ENCODE measurements at places on chromosomes 1 and 21.
A peak's percentile ranks its signal among the peaks of the same experiment; 100 is the strongest.

GRCh38 chr21:42341776-42342542, 8.8 kb downstream of the TFF2 start:
- H3K4me1 ChIP-seq = peaks cover 7% of the 10 kb centered on the region
- no peak overlapping the region for H3K27ac ChIP-seq
- H3K36me3 ChIP-seq = no peaks in the 10 kb centered on the region
- H3K27me3 ChIP-seq = peaks cover 23% of the 10 kb centered on the region
- H3K4me3 ChIP-seq = no peak overlapping the region

GRCh38 chr1:170375082-170375723, 156.8 kb upstream of the GORAB start:
- H3K27ac ChIP-seq = no peak overlapping the region
- no peaks in the 10 kb centered on the region for H3K4me1 ChIP-seq
- no peak for DNase-seq
- no peaks in the 10 kb centered on the region for H3K27me3 ChIP-seq
- no peaks in the 10 kb centered on the region for H3K36me3 ChIP-seq
- H3K4me3 ChIP-seq = no peak overlapping the region

- peaks cover 18% of the 10 kb centered on the region for H3K4me1 ChIP-seq
- no peak for DNase-seq
- H3K27me3 ChIP-seq = no peaks in the 10 kb centered on the region
- H3K27ac ChIP-seq = no peak overlapping the region
These were observed 269.8 kb upstream of the KAZN start for GRCh38 chr1:14328685-14329084.

- no peak overlapping the region for H3K4me3 ChIP-seq
- H3K27ac ChIP-seq = no peak overlapping the region
- no peaks in the 10 kb centered on the region for H3K4me1 ChIP-seq
- peaks cover 15% of the 10 kb centered on the region for H3K36me3 ChIP-seq
These were observed 92.5 kb downstream of the SCMH1 start for GRCh38 chr1:41149570-41149969.

DNA sequence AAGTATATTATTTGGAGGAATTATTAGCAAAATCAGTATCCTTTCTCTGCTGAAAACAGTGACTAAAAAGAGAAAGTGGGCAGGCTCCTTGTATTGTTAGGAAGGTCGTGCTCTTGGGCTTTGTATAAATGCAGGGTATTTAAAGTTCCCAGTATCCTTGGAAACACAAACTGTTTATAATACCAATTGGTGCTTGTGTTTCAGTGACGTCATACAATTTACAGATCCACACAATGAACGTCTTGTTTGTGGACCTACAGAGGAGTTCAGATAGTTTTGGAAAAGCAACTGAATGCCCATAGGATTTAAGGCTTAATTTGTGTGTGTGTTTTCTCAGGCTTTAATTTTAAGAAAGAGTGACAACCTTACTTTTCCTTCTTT, 168.2 kb downstream of the RASAL2 start:
- H3K36me3 ChIP-seq = no peaks in the 10 kb centered on the region
- H3K27me3 ChIP-seq = no peaks in the 10 kb centered on the region
- DNase-seq = no peak
- H3K27ac ChIP-seq = no peak overlapping the region

- peak within 1 kb of the TSS; percentile 97 for H3K27ac ChIP-seq
- peaks cover 60% of the 10 kb centered on the region for H3K4me1 ChIP-seq
- peak within 1 kb of the TSS; percentile 97 for H3K4me3 ChIP-seq
- peaks cover 42% of the 10 kb centered on the region for H3K36me3 ChIP-seq
These were observed at the start of gene MCM3AP for GRCh38 chr21:46285206-46285661. MCM3AP (minus strand) TSS chr21:46285611; CDS start chr21:46285286, 325 bp downstream.

DNA sequence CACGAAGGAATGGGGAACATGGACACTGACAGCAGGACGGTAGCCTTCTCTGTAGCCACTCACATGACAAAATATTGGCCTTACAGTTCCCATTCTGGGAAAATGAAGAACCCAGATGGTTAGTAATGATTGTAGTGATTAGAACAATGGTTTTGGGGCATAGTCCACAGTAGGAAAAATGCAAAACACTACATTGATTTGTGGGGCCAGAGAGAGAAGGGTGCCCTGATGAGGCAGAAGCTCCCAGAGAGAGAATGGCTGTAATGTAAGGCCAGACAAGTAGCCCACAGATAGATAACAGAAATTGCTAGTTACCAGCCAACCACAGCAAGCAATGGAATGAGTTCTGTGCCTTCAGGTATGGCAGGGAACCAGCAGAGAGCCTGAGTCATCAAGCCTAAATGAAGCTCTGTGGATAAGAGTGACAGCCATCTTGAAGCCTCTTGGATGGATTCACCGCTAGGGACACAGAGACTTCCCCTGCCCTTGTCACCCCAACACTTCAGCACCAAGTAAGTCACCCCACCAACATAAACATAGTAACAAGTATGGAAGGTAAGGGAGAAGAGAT, 206.1 kb downstream of the BACH1 start:
- H3K4me1 ChIP-seq = no peaks in the 10 kb centered on the region
- H3K27me3 ChIP-seq = no peaks in the 10 kb centered on the region
- DNase-seq = no peak
- no peak overlapping the region for H3K4me3 ChIP-seq
- no peak overlapping the region for H3K27ac ChIP-seq

DNA sequence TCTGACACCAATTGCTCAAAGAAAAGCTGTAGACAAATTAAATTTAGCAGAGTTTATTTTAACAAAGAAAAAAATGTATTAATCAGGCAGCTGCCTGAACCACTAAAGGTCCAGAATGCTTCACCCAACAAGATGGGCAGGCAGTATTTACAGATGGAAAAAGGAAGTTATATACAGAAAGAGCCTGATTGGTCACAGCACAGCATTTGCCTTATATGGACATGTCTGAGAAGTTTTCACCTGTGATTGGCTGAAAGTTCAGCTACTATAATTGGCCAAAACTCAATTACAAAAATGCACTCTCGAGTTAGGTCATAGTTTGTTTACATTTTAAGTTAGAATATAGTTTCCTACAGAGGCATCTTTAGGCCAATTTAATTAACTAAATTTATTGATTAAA, 15.1 kb upstream of the FMO1 start:
- no peak overlapping the region for H3K27ac ChIP-seq
- H3K4me1 ChIP-seq = no peaks in the 10 kb centered on the region
- DNase-seq = no peak
- peaks cover 15% of the 10 kb centered on the region for H3K27me3 ChIP-seq
- no peak overlapping the region for H3K4me3 ChIP-seq
- H3K36me3 ChIP-seq = no peaks in the 10 kb centered on the region

GRCh38 chr1:235298758-235299157, 29.2 kb downstream of the ARID4B start:
- H3K36me3 ChIP-seq = peaks cover 16% of the 10 kb centered on the region
- peaks cover 43% of the 10 kb centered on the region for H3K4me1 ChIP-seq
- no peak for DNase-seq
- no peak overlapping the region for H3K27ac ChIP-seq
- no peaks in the 10 kb centered on the region for H3K27me3 ChIP-seq
- no peak overlapping the region for H3K4me3 ChIP-seq

DNA sequence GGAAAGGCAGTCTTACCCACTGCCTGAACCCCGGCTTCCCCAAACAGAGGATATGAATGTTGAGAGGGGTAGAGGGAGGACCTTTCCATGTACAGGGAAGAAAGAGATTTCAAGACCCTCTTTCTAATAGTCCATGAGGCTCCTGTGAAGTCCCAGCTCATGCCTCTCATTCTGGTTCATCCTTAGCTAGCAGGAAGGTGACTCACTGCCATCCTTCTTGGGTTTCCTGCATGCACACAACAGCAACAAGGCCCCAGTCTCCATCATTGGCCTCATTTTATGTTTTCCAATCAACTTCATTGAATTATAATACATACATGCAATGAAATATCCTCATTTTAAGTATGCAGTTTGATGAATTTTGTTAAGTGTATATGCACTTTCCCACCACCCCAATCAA, 46.2 kb downstream of the SYT2 start:
- no peaks in the 10 kb centered on the region for H3K36me3 ChIP-seq
- peaks cover 3% of the 10 kb centered on the region for H3K4me1 ChIP-seq
- DNase-seq = no peak

GRCh38 chr1:212461916-212462660, 29.4 kb downstream of the NENF start:
- H3K36me3 ChIP-seq = no peaks in the 10 kb centered on the region
- no peak overlapping the region for H3K4me3 ChIP-seq
- no peak for DNase-seq
- H3K27ac ChIP-seq = no peak overlapping the region
- H3K27me3 ChIP-seq = peaks cover 28% of the 10 kb centered on the region

- no peak overlapping the region for H3K27ac ChIP-seq
- no peak for DNase-seq
- H3K4me1 ChIP-seq = no peaks in the 10 kb centered on the region
- peaks cover 64% of the 10 kb centered on the region for H3K36me3 ChIP-seq
These were observed 23.7 kb upstream of the PEX19 start for GRCh38 chr1:160308451-160309184.

DNA sequence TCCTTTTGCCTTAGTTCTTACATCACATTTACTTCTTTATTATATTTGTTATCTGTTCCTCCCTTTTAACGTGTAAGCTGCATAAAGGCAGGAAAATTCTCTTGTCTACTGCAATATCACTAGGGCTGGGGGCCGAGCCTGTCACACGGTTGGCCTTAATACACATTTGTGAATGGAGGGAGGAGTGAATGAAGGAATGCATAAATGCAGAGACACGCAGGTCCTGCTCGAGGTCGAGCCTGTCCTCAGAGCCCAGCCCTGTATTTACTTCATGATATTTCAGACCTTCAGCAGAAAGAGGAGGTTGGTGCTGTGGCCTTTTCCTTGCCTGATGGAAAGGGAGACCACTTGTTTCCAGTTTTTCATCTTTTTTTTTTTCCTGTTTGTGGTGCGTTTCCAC, 671.3 kb downstream of the PTPRU start:
- no peak for DNase-seq
- H3K27ac ChIP-seq = no peak overlapping the region
- H3K4me1 ChIP-seq = no peaks in the 10 kb centered on the region
- H3K36me3 ChIP-seq = no peaks in the 10 kb centered on the region
- H3K27me3 ChIP-seq = peaks cover 6% of the 10 kb centered on the region
- H3K4me3 ChIP-seq = no peak overlapping the region

GRCh38 chr1:177346790-177347359, 176.1 kb downstream of the BRINP2 start:
- no peaks in the 10 kb centered on the region for H3K4me1 ChIP-seq
- no peaks in the 10 kb centered on the region for H3K36me3 ChIP-seq
- no peak for DNase-seq
- H3K27me3 ChIP-seq = no peaks in the 10 kb centered on the region
- no peak overlapping the region for H3K27ac ChIP-seq
- H3K4me3 ChIP-seq = no peak overlapping the region

GRCh38 chr1:160542303-160542945, 19.4 kb upstream of the SLAMF6 start:
- no peak for DNase-seq
- H3K4me1 ChIP-seq = peaks cover 54% of the 10 kb centered on the region
- no peak overlapping the region for H3K27ac ChIP-seq
- H3K4me3 ChIP-seq = no peak overlapping the region
- no peaks in the 10 kb centered on the region for H3K27me3 ChIP-seq

- no peak overlapping the region for H3K4me3 ChIP-seq
- peaks cover 11% of the 10 kb centered on the region for H3K27me3 ChIP-seq
- H3K27ac ChIP-seq = no peak overlapping the region
- DNase-seq = no peak
These were observed 13.2 kb downstream of the TMEM81 start for GRCh38 chr1:205071028-205071409.

- H3K4me3 ChIP-seq = no peak overlapping the region
- H3K27me3 ChIP-seq = no peaks in the 10 kb centered on the region
These were observed 118.9 kb upstream of the ZC3H11B start for GRCh38 chr1:219731771-219732170.

- H3K27ac ChIP-seq = no peak overlapping the region
- no peak for DNase-seq
- H3K36me3 ChIP-seq = peaks cover 3% of the 10 kb centered on the region
These were observed 70.5 kb upstream of the CSF1 start for GRCh38 chr1:109840011-109840629.

DNA sequence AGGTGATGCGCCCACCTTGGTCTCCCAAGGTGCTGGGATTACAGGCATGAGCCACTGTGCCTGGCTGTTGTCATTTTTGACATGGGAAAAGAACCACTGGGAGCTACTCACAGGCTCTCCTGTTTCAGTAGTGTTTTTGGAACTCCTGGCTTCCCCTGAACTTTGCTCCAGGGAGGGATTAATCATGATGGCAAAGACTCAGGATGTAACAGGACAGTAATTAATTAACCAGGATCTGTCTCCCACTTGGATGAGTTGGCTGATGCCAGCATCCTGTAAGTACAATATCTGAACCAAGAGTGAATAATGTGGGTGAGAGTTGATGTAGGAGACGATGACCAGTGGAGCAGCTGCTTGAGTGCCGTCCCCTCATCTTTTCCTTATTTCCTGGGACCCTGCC, 4.9 kb downstream of the SFT2D2 start:
- H3K36me3 ChIP-seq = peaks cover 66% of the 10 kb centered on the region
- no peaks in the 10 kb centered on the region for H3K27me3 ChIP-seq
- no peak for DNase-seq
- no peak overlapping the region for H3K27ac ChIP-seq
- no peak overlapping the region for H3K4me3 ChIP-seq

- H3K27ac ChIP-seq = no peak overlapping the region
- no peaks in the 10 kb centered on the region for H3K36me3 ChIP-seq
- H3K4me3 ChIP-seq = no peak overlapping the region
- H3K27me3 ChIP-seq = peaks cover 12% of the 10 kb centered on the region
These were observed 22.1 kb upstream of the COL16A1 start for GRCh38 chr1:31725777-31726535.

DNA sequence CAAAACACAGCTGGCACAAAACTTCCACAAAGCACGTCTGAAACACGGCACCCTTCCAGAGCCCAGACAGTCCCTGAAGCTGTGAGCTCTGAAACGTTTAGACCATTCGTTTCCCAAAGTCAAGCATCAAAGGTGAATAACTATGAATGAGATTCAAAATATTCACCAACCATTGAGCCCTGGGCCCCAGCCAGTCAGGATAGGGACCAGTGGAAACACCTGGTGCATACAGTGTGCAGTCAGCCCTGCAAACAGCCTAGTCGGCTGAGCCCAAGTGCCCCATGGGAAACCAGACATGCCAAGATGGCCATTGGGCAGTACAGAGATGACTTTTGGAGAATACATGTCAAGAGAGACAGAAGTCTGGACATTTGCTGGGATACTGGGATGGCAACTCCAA, 90.4 kb upstream of the EDN2 start:
- peaks cover 29% of the 10 kb centered on the region for H3K4me1 ChIP-seq
- peaks cover 21% of the 10 kb centered on the region for H3K36me3 ChIP-seq
- H3K27ac ChIP-seq = no peak overlapping the region
- H3K27me3 ChIP-seq = no peaks in the 10 kb centered on the region
- H3K4me3 ChIP-seq = no peak overlapping the region
